ENCODE measurements at places on chromosomes 5 and 9. TPM values are rescaled to one million over a fixed set of nuclear protein-coding genes. Genes with fewer than 3 reads are reported as not detected.

CCDC192 gene
- total RNA-seq = not detected

CATSPER3 gene
- 0.13 TPM for total RNA-seq

TMEFF1 gene
- 3.3 TPM for total RNA-seq

BRINP1 gene
- 0.51 TPM for total RNA-seq

PCA3 gene
- total RNA-seq = not detected

FAM169A gene
- total RNA-seq = 4.3 TPM

ADRA1B gene
- 3.8 TPM for total RNA-seq

LRRC19 gene
- not detected for total RNA-seq

TLR4 gene
- total RNA-seq = 12.2 TPM

C1QTNF2 gene
- not detected for total RNA-seq

SEMA4D gene
- 5.9 TPM for total RNA-seq

ZNF608 gene
- 65.4 TPM for total RNA-seq

GGTA1 gene
- total RNA-seq = not detected

NPDC1 gene
- 44.0 TPM for total RNA-seq

PRUNE2 gene
- total RNA-seq = 7.7 TPM

ANXA1 gene
- total RNA-seq = 269 TPM

SCGB3A2 gene
- total RNA-seq = not detected

BAAT gene
- total RNA-seq = 0.13 TPM

UBTD2 gene
- total RNA-seq = 19.1 TPM

C9orf153 gene
- total RNA-seq = not detected

DOLPP1 gene
- total RNA-seq = 22.3 TPM

INVS gene
- 11.7 TPM for total RNA-seq

FAM221B gene
- not detected for total RNA-seq

SPAAR gene
- total RNA-seq = not detected

GABRA6 gene
- total RNA-seq = not detected

ANKRD18B gene
- 4.8 TPM for total RNA-seq

Data from mesangial cell (primary cell).